ENCODE measurements at places on chromosomes 1 and 21.

- DNase-seq = peak; percentile 33
Observed at GRCh38 chr1:228445843-228446650, 29.4 kb upstream of the TRIM17 start.

DNA sequence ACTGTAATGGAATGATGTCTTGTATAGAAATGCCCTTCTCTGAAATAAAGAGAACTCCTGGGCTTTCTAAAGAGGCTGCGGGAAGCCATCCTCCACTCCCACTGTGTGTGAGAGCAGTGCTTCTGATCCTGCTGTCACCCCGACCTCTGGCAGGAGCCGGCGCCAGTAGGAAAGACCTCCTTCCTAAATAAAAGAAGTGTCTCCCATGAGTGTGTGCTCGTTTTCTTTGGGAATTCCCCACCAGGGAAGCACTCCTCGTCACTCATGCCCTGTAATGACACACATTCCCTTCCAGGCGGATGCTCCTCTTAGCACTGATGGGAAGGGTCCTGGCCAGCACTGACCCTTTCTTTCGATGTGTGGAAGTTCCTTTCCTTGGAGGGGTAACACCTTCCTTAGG, 20.1 kb downstream of the AGT start:
- no peak for DNase-seq

GRCh38 chr1:2165646-2166045, 28.9 kb downstream of the FAAP20 start:
- no peak for DNase-seq

GRCh38 chr1:30698401-30698981, 24.9 kb downstream of the MATN1 start:
- DNase-seq = no peak

DNA sequence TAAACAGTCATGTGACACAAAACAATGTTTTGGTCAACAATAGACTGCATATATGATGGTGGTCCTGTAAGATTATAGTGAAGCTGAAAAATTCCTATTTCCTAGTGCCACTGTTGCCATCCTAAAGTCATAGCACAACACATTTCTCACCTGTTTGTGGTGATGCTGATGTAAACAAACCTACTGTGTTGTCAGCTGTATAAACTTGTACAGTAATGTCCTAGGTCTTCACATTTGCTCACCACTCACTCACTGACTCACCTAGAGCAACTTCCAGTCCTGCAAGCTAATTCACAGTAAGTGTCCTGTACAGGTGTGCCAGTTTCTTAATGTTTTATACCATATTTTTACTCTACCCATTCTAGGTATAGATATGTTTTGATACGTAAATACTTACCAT, 326.1 kb upstream of the USP24 start:
- DNase-seq = no peak

- no peak for DNase-seq
Observed at GRCh38 chr1:107434361-107434693, 293.5 kb downstream of the NTNG1 start.

DNA sequence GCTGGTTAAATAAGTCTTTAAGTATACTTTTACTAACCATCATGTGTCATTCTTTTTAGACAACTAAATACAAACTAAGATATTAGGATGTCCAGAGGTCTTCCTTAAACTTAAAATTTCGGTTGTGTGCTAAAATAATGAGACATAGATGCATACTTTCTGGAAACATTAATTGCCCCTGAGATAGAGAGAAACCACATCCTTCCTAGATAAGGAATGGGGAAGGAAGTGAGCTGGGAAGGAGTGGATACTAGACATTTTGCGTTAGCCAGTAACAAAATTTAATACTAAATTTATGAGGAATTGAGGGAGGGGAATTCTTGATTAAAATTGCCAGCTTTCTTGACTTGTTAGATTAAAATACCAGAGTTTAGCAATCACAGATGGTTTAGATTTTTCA, 37.1 kb upstream of the PTGS2 start:
- DNase-seq = no peak

DNA sequence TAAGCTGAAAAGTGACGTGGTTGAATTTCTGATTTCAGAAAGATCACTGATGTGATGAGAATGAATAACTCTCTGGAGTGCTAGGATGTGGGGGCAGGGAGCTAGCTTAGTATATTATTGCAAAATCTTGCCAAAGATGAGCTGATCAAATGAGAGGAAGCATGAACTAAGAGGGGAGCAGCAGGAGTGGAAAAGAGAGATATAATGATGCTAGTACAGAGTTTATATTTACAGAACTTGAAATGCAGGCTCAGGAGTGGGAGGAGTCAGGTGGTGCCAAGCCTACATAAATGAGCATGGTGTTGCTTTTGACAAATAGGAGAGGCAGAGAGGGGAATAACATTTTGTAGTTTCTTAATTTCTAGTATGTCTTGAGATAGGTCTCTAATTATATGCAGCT, 38.1 kb upstream of the NBL1 start:
- no peak for DNase-seq

- DNase-seq = no peak
Observed at GRCh38 chr1:48258106-48258505, 35.6 kb downstream of the SLC5A9 start.

GRCh38 chr1:236284291-236284721, 2.5 kb upstream of the ERO1B start:
- DNase-seq = no peak

- DNase-seq = no peak
Observed at GRCh38 chr1:192887426-192887825, 78.6 kb downstream of the RGS2 start.

DNA sequence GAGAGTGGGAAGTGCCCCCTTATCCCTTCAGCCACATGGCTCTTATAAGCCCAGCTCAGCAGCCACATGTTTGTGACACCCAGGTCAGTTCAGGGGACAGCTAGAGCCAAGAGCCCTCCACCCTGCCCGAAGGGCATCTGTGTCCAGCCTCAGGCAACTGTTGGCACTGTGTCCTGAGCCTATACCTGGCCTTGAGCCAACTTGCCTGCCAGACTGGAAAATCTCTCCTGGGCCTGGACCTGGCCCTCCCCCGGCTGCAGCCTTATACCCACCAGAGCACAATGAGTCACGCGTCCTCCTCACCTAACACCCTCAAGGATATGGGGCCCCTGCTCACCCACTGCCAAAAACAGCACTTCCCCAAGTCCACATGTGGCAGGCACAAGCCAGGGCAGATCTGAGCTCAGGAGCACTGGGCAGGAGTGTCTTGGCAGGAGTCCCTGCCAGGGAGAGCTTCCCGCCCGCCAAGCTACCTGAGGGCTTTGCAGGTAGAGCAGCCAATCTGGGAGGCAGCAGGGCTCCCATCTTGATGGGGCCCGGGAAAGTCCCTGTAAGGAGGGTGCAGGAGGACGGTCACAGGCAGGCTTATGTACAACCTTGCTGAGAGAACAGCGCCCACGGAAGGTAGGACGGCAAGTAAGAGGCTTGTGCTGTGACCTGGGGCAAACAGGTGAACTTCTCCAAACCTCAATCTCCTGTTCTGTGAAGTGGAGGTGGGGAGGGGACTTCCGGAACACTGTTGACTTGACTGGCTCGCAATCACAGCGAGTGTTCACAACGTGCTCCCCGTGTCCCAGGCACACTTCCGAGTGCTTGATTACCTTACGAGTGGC, 19.8 kb upstream of the HSPG2 start:
- no peak for DNase-seq

DNA sequence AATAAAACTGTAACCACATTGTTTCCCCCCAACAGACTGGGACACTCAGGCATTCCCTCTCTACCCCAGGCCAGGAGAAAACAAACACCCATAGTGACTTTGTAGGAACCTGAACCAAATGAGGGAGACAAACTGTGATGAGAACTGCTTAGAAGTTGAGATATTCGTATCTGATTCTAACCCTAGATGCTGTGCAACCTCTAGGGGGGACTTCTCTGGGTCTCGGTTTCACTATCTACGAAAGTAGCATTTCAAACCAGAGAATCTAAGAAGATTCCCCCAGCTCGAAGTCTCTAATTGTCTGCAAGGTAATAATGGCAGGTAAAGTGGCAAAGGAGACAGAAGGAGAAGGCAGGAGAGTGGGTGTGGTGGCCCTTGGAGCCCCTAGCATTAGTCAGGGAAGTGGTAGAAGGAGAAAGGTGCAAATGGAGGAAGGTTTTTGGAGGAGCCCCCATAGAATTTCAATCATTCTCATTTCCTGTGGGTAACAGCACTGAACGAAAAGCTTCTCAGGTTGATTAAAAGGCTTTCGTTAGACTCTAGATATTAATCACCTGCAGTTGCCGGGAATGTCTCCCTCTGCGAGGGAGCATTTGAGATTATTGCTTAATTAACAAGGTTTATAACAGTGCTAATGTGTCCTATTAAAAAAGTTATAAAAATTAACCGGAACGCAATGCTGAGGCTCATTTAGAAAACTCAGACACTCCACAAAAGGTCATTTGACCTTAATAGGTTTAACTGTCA, 46.4 kb downstream of the BEND5 start:
- DNase-seq = no peak

DNA sequence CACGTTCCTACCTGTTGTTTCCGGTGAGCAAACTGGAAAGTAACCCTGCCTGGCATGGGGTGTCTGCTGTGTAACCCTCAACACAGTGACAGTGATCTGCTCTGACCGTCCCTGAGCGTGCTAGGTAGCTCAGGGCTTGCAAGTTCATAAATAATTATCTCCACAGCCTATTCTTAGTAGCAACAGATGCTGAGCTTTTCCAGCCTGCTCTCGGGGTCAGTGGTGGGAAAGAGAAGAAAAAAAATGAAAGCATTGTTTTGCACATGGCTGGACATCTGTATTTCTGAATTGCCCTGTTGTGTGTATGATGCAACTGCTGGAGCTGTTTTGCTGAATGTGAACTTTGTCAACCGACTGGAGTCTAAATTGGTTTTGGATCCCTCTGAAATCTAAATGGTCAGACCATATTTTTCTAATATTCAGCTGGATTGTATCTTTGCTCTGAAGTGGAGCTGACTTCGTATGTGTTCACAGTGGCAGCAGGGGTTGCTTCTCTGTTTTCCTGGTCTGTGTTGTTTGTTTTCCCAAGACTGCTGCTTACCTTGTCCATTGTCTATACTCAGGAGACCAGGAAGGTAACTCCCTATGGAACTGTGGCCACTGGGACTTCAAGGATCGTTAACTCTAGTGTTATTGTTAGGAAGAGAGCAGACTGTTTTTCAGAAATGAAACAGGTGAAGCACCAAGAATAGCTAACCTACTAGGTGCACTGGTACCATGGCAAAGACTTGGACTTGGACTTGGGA, 27.0 kb downstream of the TGFB2 start:
- DNase-seq = no peak

GRCh38 chr1:145891587-145892485, 6.2 kb upstream of the ANKRD35 start:
- peak; percentile 61 for DNase-seq

- no peak for DNase-seq
Observed at GRCh38 chr1:1353389-1354151, 4.4 kb upstream of the DVL1 start.

- DNase-seq = no peak
Observed at GRCh38 chr1:93659822-93660503, 21.7 kb downstream of the BCAR3 start.

DNA sequence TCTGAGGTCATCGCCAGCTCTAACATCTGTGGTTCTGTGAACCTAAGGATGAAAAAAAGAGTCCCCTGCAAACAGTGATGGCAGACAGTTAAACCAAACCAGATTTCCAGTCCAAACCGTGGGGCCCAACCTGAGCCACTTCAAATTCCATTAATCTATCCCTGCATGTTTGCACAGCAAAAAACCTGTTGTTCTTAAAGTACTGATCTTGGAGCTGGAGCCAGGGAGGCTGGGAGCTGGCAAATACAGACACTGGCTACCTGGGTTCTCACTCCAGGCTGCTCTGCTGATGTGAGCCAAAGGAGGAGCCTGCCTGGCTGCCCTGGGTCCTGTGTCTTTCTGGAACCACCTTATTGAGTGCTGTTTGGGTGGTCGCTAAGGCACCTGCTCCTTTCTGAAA, 16.4 kb downstream of the LDLRAD1 start:
- no peak for DNase-seq

GRCh38 chr21:44886113-44887075, 12.9 kb upstream of the PTTG1IP start:
- no peak for DNase-seq

DNA sequence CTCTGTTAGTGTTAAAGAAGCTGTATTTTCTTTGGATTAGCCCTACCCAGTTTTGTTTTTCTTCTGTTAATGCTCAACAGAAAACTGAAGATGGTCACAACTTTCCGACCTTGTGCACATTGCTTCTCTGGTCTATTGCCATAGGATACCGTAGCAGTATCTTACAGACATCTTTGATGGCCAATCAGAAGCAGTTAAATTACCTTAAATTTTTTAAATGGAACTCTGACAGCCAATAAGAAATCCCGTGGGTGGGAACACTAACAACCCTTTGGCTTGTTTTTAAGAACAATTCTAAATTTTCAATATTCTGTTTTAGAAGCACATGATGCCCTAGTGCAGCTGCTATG, 17.2 kb downstream of the NFYC start:
- peak; percentile 87 for DNase-seq

- no peak for DNase-seq
Observed at GRCh38 chr1:172383536-172383935, 36.9 kb upstream of the C1orf105 start.

- DNase-seq = no peak
Observed at GRCh38 chr1:33971018-33971710, 107.3 kb downstream of the HMGB4 start.

DNA sequence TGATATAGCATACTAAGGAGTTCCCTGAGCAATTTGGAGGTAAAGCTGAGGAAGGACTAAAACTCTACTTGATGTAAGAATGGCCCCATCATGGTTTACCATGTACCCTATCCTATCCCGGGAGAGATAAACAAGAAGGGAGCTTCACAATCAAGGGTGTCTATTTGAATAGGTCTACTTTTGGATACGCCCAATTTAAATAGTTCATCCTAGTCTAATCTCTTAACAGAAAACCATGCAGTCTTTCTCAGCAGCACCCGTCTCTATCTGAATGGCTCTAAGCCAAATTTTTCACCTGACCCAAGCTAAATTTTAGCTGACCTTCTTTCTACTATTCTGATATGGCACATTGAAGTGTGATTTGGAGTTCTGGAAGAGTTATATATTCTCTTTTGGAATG, 122.0 kb downstream of the TNNI3K start:
- DNase-seq = no peak

- no peak for DNase-seq
Observed at GRCh38 chr1:15626269-15626950, 9.2 kb downstream of the DDI2 start.

- peak; percentile 92 for DNase-seq
Observed at GRCh38 chr1:182616130-182617013, 12.2 kb upstream of the RGS16 start.

- no peak for DNase-seq
Observed at GRCh38 chr1:196717868-196718267, 56.8 kb upstream of the CFHR3 start.

All from MM.1S (cell line).